ENCODE measurements at places on chromosomes 5 and 9. TPM values are rescaled to one million over a fixed set of nuclear protein-coding genes. Genes with fewer than 3 reads are reported as not detected.

Gene PHYKPL
- total RNA-seq: 33.0 TPM

Gene RASGRF2
- total RNA-seq: 12.5 TPM

Gene EPB41L4A
- 1.00 TPM for total RNA-seq

Gene MACROH2A1
- 253 TPM for total RNA-seq

Gene PELO
- total RNA-seq: 39.1 TPM

Gene OLFM1
- 4.0 TPM for total RNA-seq

Gene PTGER4
- 2.9 TPM for total RNA-seq

Gene NTRK2
- 0.33 TPM for total RNA-seq

Gene EGFLAM
- total RNA-seq: 0.75 TPM

Gene F12
- total RNA-seq: 0.50 TPM

Gene DIRAS2
- total RNA-seq: 1.4 TPM
